ENCODE measurements at places on chromosomes 13 and 19.

GRCh38 chr19:4657262-4657661 lies 12.9 kb downstream of the MYDGF start:
- DNase-seq: no peak

DNA sequence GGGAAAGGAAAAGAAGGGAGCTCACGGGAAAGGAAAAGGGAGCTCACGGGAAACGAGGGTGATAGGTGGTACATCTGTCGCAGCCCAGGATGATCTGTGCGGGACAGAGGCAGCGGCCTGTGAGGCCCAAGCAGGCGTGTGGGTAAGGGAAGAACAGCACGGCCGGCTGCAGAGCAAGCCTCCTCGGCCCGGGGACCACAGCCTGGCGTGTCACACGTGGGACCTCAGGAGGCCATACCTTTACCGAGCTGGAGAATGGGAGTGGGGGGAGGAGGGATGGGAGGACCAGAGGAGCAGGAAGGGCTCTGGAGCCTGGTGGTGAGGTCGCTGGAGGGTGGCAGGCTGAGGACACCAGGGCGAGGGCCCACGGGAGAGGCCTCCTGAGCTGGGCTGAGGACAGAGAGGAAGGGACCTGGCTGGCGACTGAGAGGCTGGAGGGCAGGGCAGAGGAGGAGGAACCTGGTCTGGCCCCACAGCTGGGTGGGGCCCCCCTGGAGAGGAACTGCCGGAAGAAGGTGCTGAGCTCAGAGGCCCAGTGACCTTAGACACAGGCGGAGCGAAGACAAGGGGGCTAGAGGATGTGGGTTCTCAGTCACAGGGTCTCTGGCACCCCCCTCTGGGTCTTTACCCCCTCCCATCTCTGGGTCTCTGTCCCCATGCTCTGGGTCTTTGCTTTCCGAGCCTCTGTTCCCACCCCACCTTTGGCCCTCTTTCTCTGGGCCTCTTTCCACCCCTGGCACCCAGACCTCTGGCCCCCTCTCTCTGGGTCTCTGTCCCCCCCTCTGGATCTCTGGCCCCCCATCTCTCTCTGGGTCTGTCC lies 2.9 kb upstream of the FTL start:
- DNase-seq: peak; percentile 89

- DNase-seq: no peak
These were observed 1.5 kb downstream of the ILF3 start for GRCh38 chr19:10655457-10656312.

DNA sequence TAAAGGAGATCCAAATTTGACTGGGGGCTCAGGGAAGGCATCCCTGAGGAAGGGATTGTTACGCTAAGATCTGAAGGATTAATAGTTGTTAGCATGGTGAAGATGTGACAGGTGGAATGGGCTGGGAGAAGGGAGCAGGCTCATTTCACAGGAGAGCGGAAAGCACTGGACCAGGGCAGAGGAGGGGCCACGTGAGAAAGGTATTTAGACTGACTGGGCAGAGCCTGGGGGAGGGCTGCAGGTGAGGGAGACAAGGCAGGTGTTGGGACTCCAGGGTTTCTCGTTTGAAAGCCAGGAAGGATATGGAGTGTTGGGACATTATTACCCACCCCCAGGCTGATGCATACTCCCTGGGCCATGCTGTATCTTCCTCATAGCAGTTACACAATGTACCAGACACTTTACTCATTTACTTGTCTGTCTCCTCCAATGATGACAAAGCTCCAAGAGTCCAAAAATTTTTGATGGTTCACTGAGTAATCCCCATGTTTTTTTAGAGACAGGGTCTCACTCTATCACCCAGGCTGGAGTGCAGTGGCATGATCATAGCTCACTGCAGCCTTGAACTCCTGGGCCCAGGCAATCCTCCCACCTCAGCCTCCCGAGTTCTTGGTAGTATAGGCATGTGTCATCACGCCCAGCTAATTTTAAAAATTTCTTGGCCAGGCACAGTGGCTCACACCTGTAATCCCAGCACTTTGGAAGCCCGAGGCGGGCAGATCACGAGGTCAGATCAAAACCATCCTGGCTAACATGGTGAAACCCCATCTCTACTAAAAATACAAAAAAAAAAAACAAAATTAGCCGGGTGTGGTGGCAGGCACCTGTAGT lies 2.3 kb downstream of the TRAPPC6A start:
- DNase-seq: no peak

DNA sequence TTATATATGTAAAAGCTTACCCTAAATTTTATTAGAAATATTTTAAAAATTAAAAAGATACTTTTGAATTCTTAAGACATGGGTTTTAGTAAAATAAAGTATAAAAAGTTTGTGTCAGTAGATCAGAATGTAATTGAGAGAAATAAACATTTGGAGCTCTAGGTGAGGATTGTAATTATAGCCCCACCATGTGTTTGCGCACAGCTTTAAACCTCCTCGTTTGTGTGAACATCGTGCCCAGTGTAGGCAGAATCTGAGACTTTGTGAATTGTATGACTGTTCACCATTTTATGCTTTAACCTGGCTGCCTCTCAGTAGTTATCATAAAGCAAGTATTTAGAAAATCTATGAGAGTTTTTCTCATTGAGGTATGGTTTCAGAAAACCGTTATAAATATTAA lies 29.1 kb downstream of the CUL4A start:
- DNase-seq: no peak

DNA sequence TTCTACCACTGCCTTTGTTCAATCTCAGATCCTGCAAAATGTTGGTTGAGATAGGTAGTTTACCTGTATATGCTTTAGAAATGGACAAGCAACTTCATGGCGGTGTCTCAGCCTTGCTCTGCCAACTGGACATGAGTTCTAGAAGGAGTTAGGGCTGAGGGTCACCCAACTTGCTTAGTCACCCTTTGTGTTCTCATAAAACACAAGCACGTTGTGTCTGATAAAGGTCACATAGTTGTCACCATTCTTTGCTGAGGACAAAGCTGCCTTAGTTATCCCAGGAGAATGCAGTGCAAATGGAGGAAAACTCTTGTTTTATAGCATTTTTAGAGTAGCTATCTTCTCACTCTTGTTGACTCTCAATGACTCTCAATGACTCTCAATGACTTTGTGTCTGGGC lies 218.4 kb upstream of the TMTC4 start:
- DNase-seq: no peak

GRCh38 chr19:8361921-8362793 lies 1.8 kb upstream of the ANGPTL4 start:
- DNase-seq: peak; percentile 93

DNA sequence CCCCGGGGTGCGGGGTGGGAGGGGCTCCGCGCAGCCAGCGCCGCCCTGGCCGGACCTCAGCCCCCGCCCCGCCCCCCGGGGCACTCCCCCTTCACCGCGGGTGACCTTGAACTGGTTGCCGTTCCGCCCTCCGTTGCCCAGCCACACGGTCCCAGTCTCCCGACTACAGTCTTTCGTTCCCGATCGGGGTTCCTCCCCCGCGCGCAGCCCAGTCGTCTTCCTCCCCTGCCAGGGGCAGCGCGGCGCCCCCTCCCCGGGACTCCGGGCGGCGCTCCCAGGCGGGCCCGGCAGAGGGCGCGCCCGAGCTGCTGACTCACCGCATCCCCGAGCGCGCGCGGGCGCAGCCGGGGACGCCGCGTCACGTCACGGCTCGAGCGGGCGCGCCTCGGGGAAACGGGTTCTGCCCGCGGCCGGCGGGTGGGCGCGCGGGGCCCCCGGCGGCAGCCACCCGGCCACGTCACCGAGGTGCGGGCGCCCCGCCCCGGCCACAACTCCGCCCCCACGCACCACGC lies 459 bp downstream of the MIDN start:
- DNase-seq: peak; percentile 60

GRCh38 chr13:99704390-99704789 lies 203.1 kb downstream of the TM9SF2 start:
- no peak for DNase-seq

DNA sequence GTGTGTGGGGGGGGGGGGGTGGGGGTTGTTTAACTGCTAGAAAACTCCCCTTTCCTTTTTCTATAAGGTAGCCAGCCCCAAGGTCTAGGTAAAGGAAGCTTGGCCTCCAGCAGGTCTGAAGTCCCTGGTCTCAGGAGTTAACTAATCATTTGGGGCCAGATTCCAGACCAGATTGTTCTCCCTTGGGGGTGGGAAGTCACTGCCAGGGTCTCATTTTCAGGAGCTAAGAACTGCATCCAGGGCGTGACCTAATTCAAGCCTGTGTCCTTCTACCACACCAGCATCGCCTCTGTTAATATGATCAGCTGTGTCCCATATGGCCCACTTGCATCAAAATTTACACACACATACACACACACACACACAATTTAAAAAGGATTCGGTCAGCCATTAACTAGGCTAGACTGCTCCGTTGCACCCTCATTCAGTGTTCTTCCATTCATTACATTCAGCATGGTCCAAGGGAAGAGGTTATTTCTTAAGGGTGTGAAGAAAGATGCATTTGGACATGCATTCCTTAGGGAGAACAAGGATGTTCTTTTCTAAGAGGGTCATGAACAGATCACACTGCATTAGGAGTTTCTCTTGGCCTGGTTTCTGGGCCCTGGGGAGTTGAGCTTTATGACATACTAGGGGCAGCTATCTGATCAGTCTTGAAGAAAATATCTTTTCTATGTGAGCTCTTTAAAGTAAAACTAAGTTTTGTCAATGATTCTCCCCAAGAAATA lies 91.0 kb downstream of the FGF14 start:
- DNase-seq: no peak

- no peak for DNase-seq
These were observed 189.0 kb upstream of the SOX1 start for GRCh38 chr13:111877906-111878305.

DNA sequence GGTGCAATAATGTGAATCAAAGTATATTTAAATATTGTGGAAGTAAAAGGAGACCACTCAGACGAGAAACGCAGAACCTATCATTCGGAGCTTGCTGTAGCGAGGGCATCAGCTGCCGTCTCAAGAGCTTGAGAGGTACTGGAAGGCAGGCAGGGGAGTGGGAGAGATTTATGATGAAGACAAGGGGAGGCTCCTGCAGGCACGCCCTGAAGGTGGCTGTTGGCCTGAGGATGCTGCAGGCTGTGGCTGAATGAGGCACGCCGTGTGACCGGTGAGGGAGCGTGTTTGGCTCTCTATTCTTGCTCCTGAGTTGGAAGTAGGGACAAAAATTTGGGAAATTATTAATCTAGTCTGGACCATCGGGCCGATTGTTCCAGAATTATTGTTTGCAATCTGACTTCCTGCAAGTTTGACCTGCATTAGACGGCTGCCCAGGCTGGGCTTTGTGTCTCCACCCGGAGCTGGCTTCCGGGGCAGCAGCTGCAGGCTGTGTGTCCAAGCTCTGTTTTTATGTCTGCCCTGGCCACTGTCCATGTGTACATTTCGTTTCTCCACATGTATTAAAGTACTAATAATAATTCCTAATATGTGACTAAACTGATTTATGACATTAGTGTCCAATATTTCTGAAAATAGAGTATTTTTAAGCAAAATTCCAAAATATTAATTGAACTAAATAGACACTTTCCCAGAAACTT lies 91.1 kb upstream of the ANKRD10 start:
- DNase-seq: no peak

DNA sequence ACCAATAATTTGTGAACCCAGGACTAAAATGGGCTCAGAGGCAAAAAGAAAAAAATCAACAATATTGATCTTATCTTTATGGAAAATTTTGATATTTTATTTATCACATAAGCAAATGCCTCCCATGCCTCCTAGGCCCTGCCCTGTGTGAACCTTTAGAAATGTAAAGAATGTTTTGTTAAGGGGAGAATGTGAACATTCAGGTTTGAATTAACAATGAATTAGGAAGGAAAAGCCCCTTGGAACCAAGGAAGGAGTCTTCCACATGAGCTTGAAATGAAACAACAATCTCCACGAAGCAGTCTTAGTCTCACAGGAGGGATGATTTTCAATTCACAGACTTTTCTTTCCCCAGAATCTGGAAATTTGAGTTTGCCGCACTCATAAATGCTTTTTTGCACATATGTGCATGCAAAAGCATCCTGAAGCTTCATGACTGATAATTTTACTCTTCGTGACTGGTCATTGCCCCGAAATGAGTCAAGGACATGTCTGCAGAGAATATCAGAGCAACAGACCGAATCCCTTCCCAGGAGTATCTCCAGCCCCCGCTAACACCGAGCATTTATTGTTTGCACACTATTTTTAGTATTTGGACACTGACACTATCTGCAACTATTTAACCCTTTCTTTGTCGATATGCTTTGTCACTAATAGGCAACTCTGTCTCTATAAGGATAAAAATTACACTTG lies 135.2 kb downstream of the DCT start:
- DNase-seq: no peak

DNA sequence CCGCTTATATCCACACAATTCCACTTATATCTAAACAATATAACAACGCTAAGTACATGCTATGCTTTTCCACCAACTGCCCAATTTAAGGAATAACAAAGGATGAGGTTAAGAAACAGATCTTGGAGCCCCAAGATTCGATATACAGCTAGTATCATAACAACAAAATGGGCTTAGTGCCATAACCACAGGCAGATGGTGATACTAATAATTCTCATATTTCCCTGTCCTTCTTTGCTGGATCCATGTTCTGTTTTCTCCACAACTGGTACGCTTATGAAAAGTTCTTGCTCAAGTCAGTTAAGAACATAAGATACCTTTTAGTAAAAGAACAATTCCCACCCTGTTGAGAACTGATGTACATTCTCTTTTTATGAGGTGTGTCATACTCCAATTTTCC lies 33.9 kb downstream of the CAB39L start:
- no peak for DNase-seq

- DNase-seq: no peak
These were observed 1158.0 kb upstream of the SPRY2 start for GRCh38 chr13:81498969-81499368.

- DNase-seq: no peak
These were observed 76.6 kb downstream of the B3GLCT start for GRCh38 chr13:31276421-31276820.

GRCh38 chr13:25292301-25292700 lies 5.0 kb upstream of the MTMR6 start:
- no peak for DNase-seq

DNA sequence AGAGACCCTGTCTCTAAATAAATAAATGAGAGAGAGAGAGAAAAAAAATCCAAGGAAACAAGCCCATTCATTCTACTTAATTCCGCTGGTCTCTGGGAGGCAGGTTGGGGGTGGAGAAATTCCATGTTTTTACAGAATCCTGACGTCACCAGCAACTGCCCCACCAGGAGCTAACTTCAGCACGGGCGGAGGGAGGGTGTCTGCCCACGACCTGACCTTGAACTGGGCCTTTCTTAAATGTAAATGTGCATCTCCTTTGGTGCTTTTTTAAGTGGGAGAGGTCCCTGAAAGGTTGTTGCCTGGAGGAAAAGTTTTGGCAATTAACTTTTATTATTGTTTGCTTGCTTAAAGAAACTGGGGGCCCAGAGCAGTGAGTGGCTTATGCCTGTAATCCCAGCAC lies 15.5 kb downstream of the KLF2 start:
- no peak for DNase-seq

DNA sequence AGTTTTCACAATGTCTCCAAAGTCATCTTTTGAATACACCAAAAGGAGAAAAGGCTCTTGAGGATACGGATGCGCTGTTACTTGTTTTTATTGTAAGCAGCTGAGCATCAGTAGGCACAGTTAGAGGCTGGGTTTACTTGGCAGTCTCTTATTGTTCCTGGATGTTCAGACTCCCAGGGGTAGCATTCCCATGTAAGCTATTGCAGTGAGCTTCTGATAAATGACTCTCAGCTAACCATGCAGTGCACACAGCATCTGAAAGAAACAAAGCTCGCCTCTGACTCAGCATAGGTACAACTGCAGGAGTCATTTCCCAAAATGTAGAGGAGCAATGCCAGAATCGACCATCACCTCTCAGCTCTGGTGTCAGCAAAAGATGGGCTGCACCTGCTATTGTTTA lies 84.8 kb downstream of the DCT start:
- no peak for DNase-seq

Data from posterior cingulate gyrus (tissue), 11 donors.